Lower lobe of right lung (tissue), 2 donors: ENCODE measurements at places on chromosomes 1 and 21.

GRCh38 chr1:38312753-38313152, 266.2 kb upstream of the POU3F1 start:
- DNase-seq: no peak

GRCh38 chr1:109894823-109895719, 15.6 kb upstream of the CSF1 start:
- no peak for DNase-seq

- no peak for DNase-seq
Observed at GRCh38 chr1:36320291-36320761, 3.1 kb downstream of the EVA1B start.

GRCh38 chr1:44545961-44546360, 128.3 kb downstream of the TMEM53 start:
- no peak for DNase-seq

DNA sequence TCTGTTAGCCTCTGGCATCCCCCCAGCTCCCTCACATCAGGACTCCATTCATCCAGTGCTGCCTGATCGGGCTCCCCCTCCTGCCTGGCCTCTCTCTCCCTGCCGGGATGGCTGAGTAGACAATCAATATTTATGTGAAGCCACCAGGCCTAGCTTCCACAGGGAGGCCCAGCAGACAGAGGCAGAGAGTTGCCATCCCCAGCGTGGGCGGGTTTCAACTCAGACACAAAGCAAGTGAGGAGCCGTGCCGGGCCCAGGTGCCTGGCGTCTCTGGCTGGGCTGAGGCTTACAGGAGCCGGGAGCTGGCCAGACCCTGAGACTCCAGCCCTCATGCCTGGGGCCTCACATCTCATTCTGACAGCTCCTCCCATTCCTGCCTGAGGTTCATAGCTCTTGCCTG, 34.5 kb upstream of the ATP2B4 start:
- DNase-seq: no peak

GRCh38 chr1:157955221-157955620, 38.2 kb upstream of the KIRREL1 start:
- no peak for DNase-seq

DNA sequence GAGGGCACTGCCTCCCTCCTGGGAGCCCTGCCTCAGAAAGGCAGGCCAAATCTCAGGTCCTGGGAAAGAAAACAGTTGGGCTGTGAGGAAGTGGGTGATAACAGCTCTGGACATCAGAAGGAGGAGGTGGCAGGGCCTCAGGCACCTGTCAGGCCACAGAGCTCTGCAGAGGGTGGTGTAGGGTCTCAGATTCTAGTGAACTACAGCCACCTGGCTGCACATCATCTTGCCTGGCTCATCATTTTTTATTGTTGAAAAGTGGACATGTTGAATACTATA, 15.3 kb upstream of the ZNF678 start:
- no peak for DNase-seq
